ENCODE measurements at places on chromosomes 1 and 21. TPM values are rescaled to one million over a fixed set of nuclear protein-coding genes. Genes with fewer than 3 reads are reported as not detected.
A peak's percentile ranks its signal among the peaks of the same experiment; 100 is the strongest.

DNA sequence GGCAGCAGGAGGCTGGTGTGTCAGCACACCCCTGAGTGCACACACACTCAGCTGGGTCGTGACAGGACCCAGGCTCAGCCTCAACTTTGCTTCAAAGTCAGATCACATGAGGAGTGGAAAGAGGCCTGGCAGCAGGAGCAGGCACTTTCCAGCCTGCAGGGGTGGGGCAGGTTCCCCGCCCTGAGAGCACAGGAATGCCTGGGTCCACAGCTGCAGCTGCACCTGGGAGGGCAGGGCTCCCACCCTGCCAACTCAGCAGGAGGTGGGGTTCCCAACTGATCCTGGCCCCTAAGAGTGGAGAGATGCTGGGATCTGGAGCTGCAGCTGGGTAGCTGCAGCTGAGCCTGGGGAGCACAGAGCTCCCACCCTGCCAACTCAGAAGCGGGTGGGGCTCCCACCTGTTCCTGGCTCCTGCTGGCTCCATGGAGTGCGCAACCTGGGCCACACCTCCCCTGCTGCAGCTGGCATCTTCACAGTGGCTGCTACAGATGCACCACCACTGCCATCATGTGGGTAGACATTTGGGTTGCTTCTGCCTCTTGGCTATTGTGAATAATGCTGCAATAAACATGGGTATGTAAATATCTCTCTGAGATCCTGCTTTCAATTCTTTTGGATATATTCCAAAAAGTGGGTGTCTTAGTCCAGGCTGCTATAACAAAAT, 415.4 kb downstream of the TTLL7 start:
- no peak for DNase-seq

DNA sequence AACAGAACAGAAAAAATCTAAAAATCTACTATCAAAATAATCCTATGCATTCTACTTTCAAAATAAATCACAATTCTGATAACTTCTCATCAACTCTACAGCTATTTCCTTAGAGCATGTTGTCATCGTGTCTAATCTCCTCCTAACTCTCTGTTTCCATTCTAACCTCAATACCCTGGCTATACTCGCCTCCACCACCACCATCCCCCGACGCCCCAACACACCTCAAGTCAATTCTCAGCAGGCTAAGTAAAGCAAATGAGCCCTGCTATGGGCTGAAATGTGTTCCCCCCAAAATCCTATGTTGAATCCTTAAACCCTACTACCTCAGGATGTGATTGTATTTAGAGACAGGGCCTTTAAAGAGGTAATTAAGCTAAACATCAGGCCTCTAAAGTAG, 34.6 kb downstream of the NRDC start:
- no peak for DNase-seq

- DNase-seq, result peak; percentile 88
Observed at GRCh38 chr1:234533975-234534876, 55.2 kb upstream of the TARBP1 start.

DNA sequence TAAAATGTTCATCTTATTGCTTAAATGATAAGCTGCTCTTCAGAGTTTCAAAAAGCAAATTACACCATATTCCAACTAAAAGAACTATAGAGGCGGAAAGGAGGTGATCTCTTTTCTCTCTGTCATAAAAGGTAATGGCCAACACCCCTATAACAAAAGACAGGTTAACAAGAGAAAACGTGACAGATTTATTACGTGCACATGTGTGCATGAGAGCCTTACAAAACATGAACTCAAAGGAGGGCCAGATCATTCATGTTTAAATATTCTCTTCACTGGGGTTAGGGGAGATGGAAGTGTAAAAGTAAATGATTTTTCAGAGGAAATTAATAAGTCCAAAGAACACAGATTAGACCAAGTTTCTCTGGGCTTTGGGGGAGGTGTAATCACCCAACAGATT, 26.5 kb upstream of the FMO2 start:
- no peak for DNase-seq

DNA sequence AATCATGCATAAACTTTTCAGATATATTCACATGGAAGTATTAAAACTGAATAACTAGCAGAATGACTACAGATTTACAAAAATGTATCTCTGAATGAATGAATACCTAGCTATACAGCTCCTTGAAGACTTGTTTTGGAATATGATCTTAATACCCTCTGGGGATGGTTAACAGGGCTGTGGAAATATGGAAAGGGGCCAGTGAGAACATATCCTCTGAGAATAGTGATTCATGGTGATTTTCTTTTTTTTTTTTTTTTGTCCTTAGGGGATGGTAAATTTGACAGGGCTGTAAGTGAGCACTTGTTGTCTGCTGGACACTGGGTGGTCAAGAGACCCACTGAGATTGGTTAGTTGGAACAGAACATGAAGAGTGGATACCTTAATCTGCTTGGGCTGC, 80.7 kb upstream of the HP1BP3 start:
- no peak for DNase-seq

DNA sequence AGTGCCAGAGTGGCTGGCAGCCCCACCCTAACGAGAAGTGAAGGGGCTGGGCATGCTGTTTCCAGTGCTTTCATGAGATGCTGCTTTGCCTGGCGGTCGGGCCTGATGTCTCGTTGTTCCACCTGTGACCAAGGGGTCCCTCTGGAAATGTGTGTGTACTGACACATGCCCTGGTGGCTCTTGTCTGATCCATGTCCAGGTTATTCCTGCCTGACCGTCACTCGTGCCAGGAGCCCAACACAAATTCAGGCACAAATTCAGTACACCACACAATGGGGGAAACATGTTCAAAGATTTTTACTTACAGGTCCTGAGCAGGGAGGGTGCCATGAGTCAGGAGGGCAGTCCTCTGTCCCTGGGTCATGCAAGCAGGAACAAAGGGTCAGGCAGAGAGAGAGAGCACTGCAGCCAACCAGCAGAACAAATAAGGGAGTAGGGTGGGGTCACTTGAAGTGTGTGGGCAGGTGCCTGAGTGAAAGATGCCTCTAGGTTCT, 76.3 kb downstream of the ADARB1 start:
- no peak for DNase-seq

GRCh38 chr1:35642471-35642955, 1.2 kb upstream of the PSMB2 start:
- DNase-seq, result no peak

DNA sequence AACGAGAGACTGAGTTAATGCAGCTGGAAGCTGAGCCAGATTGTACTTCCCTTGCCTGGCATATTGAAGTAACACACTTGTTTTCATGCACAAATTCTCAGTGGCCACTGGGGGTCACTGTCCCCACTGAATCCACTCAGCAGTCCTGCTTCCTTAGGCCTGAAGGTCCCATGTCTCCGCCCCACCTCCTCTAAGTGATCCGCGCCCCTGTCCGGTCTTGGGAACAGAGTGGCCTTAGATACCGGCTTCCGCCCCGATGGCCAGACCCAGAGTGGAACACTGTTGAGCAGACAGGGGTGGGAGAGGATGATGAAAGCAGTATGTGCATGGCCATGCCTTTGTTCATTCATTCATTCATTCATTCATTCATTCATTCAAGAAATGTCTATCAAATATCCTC, 34.8 kb downstream of the CHAF1B start:
- DNase-seq, result peak; percentile 83

DNA sequence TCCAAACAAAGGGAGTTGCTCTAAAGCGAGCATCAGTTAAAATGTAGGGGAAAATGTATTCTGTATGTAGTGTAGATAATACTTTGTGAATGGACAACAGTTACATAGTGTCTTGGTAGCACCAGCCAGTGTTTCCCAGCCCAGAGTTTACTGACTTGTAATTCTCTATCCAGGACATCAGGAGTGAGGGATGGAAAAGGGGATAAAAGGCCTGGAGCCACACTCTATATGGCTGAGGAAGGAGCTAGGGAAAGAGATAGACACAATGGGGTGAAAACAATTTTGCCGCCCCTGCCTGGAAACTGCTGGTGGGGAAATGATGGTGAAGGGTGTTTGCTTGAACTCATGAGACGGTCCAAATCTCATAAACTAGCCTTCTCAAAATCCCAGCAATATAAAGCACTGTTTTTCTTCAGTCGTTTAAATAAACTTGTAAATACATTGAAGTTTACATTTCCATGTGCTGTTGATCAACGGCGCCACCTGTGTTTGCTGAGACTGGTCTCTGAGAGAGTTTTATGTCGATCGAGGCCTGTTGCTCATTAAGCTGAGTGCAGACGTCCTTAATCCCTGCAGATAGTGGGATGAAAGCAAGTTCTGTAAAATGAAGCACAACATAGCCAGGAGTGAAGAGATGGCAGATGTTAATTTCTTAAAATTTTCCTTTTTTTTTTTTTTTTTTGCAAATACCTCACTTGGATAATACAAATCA, 27.9 kb upstream of the AGO1 start:
- DNase-seq, result no peak

GRCh38 chr1:41713141-41713540, 205.6 kb downstream of the HIVEP3 start:
- DNase-seq, result peak; percentile 31

GRCh38 chr1:228084325-228084724, 1.8 kb downstream of the ARF1 start:
- DNase-seq, result no peak

- no peak for DNase-seq
Observed at GRCh38 chr1:37358992-37359391, 115.4 kb upstream of the ZC3H12A start.

DNA sequence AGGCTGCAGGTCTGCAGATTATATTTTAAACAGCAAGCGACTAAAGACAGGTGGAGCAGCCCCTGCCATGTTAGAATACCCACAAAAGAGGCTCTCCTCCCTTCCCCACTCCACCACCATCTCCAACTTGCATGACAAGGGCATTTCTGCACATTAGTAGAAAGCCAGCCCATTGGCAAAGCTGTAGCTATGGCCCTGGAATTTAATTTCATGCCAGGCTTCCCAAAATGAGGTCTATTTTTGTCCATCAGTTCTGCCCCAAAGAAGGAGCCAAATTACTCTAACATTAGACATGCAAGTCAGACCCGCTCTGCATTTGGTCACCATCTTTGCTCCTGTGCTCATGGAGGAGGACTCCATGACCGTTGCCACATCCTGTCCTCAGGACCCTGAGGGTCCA, 115.2 kb downstream of the LAMC2 start:
- DNase-seq, result no peak

- DNase-seq, result no peak
Observed at GRCh38 chr1:148373192-148373925, 109.7 kb downstream of the PPIAL4G start.

DNA sequence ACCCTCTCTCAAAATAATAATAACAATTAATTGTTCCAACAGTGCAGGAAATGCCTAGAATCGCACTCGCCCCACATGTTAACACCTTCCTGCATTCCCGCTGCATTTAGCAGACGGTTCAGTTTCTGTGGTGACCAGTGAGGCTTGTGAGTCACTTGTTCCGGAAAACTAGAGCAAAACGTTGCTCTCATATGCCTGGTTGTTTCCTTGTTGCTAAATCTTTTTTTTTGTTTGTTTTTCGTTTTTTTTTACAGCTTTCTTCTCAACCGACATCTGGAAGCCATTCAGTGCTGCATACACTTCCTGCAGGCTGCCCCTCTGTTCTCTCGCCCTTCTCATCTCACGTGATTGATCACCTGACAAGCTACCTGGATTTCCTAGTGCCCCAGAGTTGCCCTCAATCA, 56.9 kb upstream of the TMPRSS2 start:
- no peak for DNase-seq

DNA sequence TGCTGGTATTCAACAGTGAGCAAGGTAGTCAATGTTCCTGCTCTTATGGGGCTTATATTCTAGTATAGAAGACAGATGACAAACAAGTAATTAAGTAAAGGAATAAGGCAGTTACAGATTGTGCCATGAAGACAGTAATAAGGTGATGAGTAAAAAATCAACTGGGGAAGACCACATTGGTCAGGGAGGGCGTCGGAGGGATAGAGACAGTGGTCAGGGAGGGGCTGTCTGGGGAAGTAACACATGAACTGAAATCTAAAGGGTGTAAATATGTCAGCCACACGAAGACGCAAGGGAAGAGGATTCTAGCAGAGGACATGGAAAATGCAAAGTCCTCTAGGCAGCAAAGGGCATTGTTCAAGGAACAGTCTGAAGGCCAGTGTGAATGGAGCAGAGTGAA, 10.1 kb downstream of the IL12RB2 start:
- no peak for DNase-seq

- DNase-seq, result no peak
Observed at GRCh38 chr1:78387871-78388270, 102.9 kb upstream of the PTGFR start.

DNA sequence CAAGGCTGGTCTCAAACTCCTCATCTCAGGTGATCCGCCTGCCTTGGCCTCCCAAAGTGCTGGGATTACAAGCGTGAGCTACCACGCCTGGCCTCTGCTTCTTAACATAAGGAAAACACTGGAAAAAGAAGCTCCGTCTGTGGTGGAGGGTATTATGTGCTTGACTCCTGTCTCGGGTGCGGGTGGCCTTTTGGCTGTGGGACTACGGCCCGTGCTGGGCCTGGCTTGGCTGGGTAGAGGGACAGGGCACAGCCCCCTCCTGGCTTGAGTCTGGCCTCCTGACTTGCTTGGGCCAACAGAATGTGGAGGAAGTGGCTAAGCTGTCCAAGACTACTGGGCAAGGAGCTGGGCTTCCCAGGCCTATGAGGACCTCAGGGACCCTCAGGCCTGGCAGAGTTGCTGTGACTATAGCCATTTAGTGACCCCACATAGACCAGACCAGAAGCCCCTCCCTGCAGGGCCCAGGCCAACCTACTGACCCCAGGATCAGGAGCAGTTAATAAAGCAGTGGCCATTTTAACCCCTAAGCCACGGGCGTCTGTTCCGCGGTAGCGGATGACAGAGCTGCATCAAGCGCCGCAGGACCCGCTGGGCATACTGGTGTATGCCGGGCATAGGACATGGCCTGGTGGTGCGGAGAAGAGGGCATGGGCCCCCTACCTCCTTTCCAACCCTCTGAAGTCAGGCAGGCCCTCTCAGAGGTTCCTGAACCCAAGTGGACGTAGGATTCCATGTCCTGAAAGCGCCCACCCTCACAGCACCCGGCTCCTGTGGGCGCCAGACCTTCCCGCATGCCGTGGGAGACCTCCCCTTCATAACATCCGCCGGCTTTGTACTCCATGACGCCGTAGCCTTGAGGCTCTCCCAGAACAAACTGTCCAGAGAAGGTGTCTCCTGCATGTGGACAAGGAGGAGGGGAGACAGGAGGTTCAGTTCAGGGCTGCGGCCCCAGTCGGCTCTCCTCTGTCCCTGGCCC, 4.4 kb downstream of the MORN1 start:
- peak; percentile 55 for DNase-seq

LORICRIN gene
- total RNA-seq, result not detected

S100A7A gene
- not detected for total RNA-seq

ZBTB7B gene
- total RNA-seq, result 80.4 TPM

TCHH gene
- total RNA-seq, result 0.20 TPM

PROX1 gene
- total RNA-seq, result 14.1 TPM

FAM151A gene
- total RNA-seq, result not detected

EFCAB7 gene
- 6.0 TPM for total RNA-seq

CFAP107 gene
- not detected for total RNA-seq

NHLH1 gene
- not detected for total RNA-seq

RHD gene
- not detected for total RNA-seq

WNT9A gene
- 10.2 TPM for total RNA-seq

ARMH1 gene
- total RNA-seq, result 5.9 TPM

TP73 gene
- 0.29 TPM for total RNA-seq

MLLT11 gene
- total RNA-seq, result 0.72 TPM
